Chondrocyte (in vitro differentiated cells): ENCODE measurements at places on chromosomes 13 and 19. TPM values are rescaled to one million over a fixed set of nuclear protein-coding genes. Genes with fewer than 3 reads are reported as not detected.

Gene ATP8B3
- 1.9 to 6.0 TPM (median 5.7 TPM) in 3 replicates for total RNA-seq

Gene RYR1
- 0.02 to 0.32 TPM (median 0.26 TPM) in 3 replicates for total RNA-seq

Gene ZNF382
- total RNA-seq = 10.7 to 17.3 TPM (median 12.5 TPM) in 3 replicates

Gene KLK12
- not detected in 3 replicates for total RNA-seq

Gene RNF225
- total RNA-seq = not detected in 3 replicates

Gene SMIM44
- not detected in 3 replicates for total RNA-seq

Gene CYP2F1
- total RNA-seq = not detected in 3 replicates

Gene CEACAM21
- total RNA-seq = not detected in 3 replicates

Gene OR7C1
- not detected in 3 replicates for total RNA-seq

Gene PSG6
- not detected in 3 replicates for total RNA-seq

Gene BCAM
- 4.3 to 15.1 TPM (median 14.0 TPM) in 3 replicates for total RNA-seq

Gene PRSS57
- total RNA-seq = not detected in 3 replicates

Gene PALM3
- total RNA-seq = 0.82 to 0.95 TPM (median 0.92 TPM) in 3 replicates

Gene SOX1
- not detected in 3 replicates for total RNA-seq

Gene PSG1
- 0.29 TPM in 1 of 3 replicates, not detected in the others for total RNA-seq

Gene FFAR3
- not detected in 3 replicates for total RNA-seq

Gene PSG3
- 0.99 TPM in 1 of 3 replicates, not detected in the others for total RNA-seq

Gene TTYH1
- 0.49 TPM in 1 of 3 replicates, not detected in the others for total RNA-seq

Gene GAPDHS
- not detected in 3 replicates for total RNA-seq

Gene KLK10
- total RNA-seq = not detected in 3 replicates

Gene GZMM
- not detected in 3 replicates for total RNA-seq

Gene S1PR4
- not detected in 3 replicates for total RNA-seq

Gene LENG9
- total RNA-seq = 10.2 to 14.8 TPM (median 13.2 TPM) in 3 replicates

Gene CASP14
- total RNA-seq = not detected in 3 replicates

Gene ARMC6
- total RNA-seq = 24.6 to 36.1 TPM (median 26.8 TPM) in 3 replicates

Gene CEACAM8
- not detected in 3 replicates for total RNA-seq

Gene TMEM38A
- 3.1 to 3.7 TPM (median 3.7 TPM) in 3 replicates for total RNA-seq

Gene TMC4
- total RNA-seq = 0.73 to 3.7 TPM (median 3.2 TPM) in 3 replicates

Gene SHD
- not detected in 3 replicates for total RNA-seq

Gene PSG2
- total RNA-seq = 0.44 TPM in 1 of 3 replicates, not detected in the others

Gene LILRB4
- not detected in 3 replicates for total RNA-seq

Gene F7
- total RNA-seq = 0.34 to 0.85 TPM (median 0.60 TPM) in 3 replicates

Gene CDX2
- total RNA-seq = not detected in 3 replicates

Gene ZSCAN4
- total RNA-seq = not detected in 3 replicates

Gene CEACAM16
- not detected in 3 replicates for total RNA-seq

Gene CRX
- not detected in 3 replicates for total RNA-seq

Gene F10
- 1.9 to 2.0 TPM in 2 of 3 replicates, not detected in the other for total RNA-seq

Gene ZNF99
- total RNA-seq = not detected in 3 replicates

Gene HSPH1
- total RNA-seq = 67.5 to 111 TPM (median 69.4 TPM) in 3 replicates

Gene LSR
- 0.24 to 0.99 TPM (median 0.64 TPM) in 3 replicates for total RNA-seq

Gene ATP12A
- not detected in 3 replicates for total RNA-seq

Gene COX6B2
- 0.17 to 0.23 TPM in 2 of 3 replicates, not detected in the other for total RNA-seq

Gene PLVAP
- total RNA-seq = 0.22 to 0.44 TPM in 2 of 3 replicates, not detected in the other

Gene KLF1
- not detected in 3 replicates for total RNA-seq

Gene USHBP1
- total RNA-seq = not detected in 3 replicates

Gene KCNJ14
- 0.90 to 1.1 TPM (median 0.95 TPM) in 3 replicates for total RNA-seq

Gene WDR88
- not detected in 3 replicates for total RNA-seq

Gene ZNF724
- 2.3 to 6.7 TPM (median 3.0 TPM) in 3 replicates for total RNA-seq

Gene LILRB5
- total RNA-seq = not detected in 3 replicates

Gene IGFL1
- total RNA-seq = 1.3 to 2.9 TPM (median 2.1 TPM) in 3 replicates

Gene POU2F2
- 0.58 to 1.5 TPM (median 0.62 TPM) in 3 replicates for total RNA-seq
